NT2/D1 (cell line): ENCODE measurements at places on chromosomes 11 and 22.

DNA sequence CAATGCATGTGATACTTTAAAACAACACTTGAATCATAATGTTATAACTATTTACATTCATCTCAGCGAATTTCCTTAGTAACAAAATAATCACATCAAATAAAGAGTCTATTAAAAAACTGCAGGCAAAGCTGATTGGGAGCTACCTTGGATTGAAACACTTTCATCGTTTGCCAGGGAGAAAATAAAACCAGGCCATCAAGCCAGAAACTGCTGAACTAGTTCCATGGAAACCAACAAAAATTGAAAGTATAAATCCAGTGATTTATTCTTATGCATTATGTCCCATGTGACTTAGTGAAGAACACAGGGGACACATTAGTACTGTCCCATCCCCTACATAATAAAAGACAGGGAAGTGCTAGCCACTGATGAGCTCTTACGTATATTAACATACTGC lies 21.7 kb downstream of the SLC35F2 start:
- no peak for DNase-seq

- no peak for DNase-seq
Measured at GRCh38 chr11:125315079-125315740, 150.7 kb downstream of the PKNOX2 start.

DNA sequence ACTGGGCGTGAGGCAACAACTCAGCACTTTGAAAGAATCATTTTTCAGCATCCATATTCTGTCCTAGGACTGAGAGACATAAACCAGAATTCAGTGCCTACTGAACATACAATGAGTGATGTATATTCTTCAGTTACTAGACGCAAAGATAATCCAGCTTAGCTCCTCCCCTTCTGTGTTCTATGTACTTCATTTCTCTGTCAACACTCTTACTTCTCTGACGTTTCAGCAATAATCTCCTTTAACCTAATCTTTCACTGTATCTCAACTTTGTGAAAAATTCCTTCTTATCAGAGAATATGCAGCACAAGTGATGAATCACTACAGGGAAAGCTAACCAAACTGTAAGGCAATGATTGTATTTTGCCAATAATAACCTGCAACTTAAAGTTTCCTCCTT lies 2.5 kb upstream of the OR51B5 start:
- DNase-seq: no peak

DNA sequence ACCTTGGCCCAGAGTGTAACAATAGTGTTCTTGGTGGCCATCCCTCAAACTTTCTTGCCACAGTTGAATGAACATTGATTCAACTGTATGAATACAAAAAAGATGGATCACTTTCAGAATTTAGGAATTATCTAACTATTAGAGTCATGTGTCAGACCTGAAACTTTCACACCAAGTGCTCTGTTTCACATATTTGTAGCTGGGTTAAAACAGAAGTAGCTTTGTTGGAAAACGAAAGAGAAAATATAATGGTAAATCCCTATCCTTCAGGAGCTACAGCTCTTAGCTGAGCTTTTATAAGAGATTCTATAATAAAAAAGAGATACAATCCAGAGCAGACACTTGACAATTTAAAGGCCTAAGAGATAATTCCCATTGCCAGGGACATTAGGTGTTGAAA lies 719.3 kb downstream of the JRKL start:
- no peak for DNase-seq

- DNase-seq: peak; percentile 64
Measured at GRCh38 chr11:116276051-116277044, 496.4 kb downstream of the BUD13 start.

GRCh38 chr11:86041975-86042378 lies 26.9 kb downstream of the PICALM start:
- DNase-seq: peak; percentile 84

GRCh38 chr11:87908086-87908485 lies 267.2 kb downstream of the RAB38 start:
- DNase-seq: no peak

DNA sequence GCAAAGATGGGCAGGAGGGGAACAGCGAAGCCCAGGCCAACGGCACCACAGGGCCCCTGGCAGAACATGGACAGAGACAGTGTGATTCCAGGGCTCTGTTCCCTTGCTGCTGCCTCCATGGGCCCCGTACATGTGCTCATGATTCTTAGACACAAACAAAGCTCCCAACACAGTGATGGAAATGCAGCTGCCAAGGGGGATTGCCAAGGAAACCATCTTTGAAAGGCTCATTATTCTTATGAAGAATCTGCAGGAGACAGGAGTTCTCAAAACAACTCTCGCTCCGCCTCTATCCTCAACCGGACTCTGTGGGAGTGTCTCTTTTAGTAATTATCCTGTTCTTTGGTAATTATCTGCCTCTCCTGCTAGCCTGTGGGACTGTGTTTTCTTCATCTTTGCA lies 32.2 kb downstream of the SERPINH1 start:
- DNase-seq: no peak

GRCh38 chr22:25452116-25452700 lies 112.3 kb upstream of the GRK3 start:
- no peak for DNase-seq

DNA sequence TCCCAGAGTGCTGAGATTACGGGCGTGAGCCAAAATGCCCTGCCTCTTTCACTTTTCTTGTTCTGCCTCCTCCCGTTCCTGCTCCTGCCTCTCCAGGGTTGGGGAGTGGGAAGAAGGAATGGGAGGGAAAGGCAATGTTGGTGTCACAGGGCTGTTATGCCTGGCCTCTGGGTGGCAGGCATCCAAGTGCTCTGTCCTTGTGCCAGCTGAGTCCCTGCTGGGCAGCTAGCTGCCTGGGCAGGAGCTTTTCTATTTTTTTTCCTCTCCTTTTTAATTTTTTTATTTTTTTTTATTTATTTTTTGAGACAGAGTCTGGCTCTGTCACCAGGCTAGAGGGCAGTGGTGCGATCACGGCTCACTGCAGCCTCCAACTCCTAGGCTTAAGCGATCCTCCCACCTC lies 4.1 kb upstream of the SAC3D1 start:
- no peak for DNase-seq
